ENCODE measurements at places on chromosomes 1 and 21.

GRCh38 chr1:167708940-167709389 lies 12.8 kb upstream of the MPZL1 start:
- no peak for DNase-seq

- no peak for DNase-seq
Observed at GRCh38 chr1:10497109-10497508, 22.4 kb downstream of the PEX14 start.

DNA sequence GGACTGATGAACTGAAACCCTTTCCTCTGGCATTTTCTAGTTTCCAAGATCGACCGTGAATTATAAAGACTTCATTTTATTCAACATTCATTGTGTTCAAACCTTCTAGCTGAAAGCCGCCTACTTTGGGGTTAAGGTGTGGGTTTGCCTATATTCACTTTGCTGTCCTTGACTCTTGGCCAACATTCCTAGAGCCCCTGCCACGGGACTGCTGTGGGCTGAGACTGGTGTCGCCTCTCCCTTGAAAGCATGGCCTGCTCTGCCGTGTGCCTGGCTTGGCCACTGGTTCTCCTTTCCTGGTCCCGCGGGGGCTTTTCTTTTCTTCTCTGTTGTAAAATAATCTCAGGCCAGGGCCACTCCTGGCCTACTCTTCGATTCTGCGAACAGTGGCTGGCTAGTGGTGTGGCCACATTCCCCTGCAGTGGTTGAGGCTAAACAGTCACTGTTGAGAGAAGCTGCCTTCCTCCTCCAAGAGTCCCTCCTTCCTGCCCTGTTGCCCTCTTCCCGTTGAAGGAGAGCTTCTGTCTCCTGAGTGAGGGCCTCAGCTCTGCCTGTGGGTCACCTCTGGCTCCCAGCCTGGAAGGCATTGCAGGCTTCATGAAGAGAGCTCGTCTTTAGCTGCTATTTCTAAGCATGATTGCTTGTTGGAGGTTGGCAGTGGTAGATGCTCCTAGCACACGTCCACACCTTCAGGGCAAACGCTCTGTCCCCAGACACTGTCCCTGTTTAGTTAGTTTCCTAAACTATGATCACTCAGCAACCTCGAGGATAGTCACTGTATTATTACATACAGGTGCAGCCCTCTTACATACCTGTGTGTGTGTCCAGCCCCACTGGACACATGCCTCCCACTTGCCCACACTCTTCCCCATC lies 80.5 kb downstream of the GALNT2 start:
- DNase-seq = no peak

- no peak for DNase-seq
Observed at GRCh38 chr21:38489729-38490128, 8.5 kb downstream of the ERG start.

DNA sequence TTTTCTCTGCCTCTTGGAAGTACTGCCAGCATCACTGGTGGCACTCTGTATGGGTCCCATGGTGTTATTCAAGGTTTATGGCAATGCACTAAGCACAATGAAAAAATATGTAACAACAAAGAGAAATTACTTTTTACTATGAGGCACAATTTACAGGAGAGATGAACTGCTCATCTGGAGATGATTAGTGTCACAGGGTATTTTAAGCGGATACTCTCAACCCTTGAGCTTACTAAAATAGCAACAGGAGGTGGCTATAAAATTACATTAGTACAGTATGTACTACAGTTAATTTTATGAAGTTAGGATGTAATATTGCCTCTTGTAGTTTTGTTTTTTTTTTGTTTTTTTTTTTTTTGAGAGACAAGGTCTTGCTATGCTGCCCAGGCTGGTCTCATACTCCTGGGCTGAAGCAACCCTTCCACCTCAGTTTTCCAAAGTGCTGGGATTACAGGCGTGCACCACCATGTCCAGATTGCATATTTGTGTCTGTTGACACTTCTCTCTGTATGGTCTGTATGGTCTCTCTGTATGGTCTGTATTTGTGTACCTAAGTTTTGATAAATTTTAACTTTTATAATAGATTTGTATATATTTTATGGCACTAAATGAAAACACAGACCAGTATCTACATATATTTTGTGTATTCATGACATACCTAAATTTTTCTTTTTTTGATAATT lies 175.6 kb upstream of the HP1BP3 start:
- DNase-seq = no peak

GRCh38 chr1:45246760-45247159 lies 40.4 kb upstream of the ZSWIM5 start:
- no peak for DNase-seq

DNA sequence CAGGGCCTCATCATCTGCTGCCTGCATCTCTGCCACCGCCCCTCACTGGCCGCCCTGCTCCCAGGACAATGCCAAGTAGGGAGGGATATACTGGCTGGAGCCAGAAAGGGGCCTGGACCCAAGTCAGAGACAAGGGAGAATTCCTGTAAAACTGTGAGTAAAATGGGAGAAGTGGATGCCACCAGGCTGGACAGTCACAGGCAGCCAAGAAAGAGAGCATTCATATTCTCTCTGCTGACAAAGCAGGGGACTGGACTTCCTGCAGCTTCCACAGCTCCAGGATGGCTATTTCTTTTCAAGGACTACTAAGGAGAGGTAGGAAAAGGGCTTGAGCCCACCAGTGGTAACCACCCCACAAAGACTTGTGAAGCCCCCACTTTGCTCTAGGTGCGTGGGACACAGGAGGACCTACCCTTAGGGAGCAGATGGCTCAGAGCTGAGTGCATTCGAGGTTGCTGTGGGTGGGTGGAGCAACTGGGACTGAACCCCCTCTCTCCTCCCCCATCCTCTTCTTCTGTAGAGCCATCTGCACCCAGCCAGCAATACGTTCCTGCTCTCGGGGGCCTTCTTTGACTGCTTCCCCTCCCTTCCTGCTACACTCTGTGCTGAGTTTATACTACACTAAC lies 57.5 kb downstream of the GLIS1 start:
- DNase-seq = peak; percentile 7

DNA sequence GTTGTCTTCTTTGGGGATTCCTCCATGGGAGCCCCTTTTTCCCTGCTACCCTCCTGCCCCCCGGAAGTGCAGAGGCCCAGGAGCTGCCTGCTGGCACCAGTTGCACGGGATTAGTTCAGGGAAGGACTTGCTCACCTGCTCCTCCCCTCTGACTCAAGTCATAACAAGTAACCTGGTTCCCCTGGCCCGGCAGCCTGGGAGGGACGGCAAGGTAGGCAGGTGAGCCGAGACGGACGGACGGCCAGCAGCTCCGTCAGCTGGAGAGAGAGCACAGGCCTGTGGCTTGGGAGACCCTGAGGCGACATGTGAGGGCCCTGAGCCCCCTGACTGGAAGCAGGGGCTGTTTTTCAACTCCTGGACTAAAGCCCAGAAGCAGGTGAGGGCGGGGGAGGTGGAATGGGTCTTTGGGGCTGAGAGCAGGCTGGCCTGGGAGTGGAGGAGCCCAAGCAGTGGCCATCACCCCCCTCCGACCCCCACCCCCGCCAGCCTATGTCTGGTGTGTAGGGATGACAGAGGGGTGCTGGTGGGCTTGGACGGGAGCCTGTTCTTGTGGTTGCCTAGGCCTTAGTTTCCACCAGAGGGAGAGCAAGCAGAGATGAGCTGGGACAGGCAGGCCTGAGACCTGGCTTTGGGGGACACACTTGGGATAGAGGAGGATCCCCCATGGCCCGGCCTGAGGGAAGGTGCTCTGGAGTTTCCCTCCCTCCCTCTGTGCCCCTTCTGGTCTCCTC lies at the start of gene INAVA:
TSS of gene INAVA (plus strand) at position 189 of the 731 bp plus-strand sequence. CDS start 3,501 bp downstream, outside the sequence.
- no peak for DNase-seq

All from Right ventricle myocardium inferior (tissue), 1 donor.